ENCODE measurements at places on chromosomes 3 and 15.
A peak's percentile ranks its signal among the peaks of the same experiment; 100 is the strongest.

DNA sequence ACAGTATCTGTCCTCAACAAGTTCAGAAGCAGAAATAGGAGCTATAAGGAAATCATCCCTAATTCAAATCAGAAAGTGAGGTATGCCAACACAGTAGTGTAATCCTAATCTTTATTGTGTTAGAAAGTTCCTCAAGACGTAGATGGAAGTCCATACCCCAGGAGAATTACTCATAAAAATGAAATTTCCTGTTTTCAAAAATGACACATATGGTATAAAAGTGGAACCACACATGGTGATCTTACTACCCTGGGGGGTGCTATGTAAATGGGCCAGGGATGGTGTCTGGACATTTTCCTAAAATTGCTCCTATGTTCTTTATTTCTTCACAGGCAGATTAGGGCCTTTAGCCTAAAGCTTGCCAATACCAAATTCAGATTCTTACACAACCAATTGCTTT is 204.1 kb downstream of the ARRDC4 start:
- no peak for DNase-seq

GRCh38 chr3:168983046-168983445 is 680.5 kb downstream of the MECOM start:
- no peak for DNase-seq

GRCh38 chr3:13274125-13274524 is 146.0 kb downstream of the NUP210 start:
- DNase-seq: no peak

DNA sequence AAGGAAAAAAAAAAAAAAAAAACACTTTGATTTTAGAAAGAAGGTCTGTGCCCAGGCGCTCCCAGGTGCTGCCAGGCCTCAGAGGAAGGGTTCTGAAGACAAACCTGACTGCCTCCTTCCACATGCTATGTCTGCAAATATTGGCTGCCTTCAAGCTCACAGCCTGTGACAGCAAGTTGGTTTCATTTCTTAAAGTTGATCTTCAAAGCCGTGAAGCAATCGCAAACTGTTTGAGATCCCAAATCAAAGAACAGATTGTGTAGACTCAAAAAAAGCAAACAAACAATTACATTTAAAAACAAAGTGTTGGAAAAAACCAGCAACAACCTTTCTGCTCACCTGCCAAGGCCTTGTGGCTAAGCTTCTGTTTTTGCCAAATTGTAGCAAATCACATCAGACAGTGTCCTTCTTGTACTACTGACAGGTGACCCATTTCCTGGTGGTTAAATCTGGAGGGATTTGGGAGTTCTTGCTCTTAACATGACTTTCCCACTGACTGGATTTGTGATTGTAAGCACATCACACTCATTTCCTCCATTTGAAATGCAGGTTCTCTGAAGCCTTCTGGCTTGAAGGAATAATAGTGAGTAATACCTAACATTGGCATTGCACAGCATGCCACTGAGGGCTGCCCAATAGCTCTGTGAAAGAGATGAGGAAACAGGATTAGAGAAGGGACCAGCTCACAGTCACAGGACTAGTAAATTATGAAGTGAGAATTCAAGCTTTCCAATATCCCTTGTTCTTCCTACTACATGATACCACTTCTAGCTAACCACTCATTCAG is 502.4 kb downstream of the LPP start:
- DNase-seq: no peak

DNA sequence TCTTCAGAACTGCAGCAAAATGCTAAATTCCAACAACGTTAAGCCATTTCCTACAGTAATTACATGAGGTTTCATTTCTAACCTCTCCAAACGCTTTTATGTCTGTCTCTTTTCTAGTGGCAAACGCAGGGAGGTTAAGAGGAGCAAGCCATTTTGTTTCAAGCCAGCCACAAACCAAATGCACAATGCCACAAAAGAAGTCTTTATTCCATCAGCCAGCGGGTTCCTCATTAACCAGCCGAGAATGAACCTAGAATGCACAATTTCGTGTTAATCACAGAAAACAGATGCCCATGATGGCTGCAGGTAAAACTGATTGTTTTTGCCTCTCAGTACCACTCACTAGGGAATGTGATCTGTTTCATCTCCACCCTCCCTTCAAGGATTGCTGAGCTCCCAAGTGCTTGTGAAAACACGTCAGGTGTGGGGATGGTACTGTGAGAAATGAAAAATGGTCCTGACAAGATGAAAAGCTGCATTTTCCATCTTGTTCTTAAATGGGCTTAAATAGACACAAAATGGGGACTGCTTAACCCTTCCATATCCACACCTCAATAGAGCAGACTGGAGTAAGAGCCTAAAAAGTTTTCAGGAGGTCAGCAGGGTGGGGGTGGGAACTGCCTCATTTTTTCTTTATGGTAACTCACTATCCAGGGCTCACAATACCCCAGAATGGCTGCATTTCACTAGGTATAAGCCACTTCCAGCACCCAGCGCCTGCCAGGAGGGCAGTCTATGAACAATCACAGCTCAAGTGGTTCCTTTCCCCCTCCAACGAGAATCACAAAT is 277.1 kb downstream of the MAGI1 start:
- no peak for DNase-seq

- no peak for DNase-seq
These were observed 31.0 kb upstream of the FAM3D start for GRCh38 chr3:58697561-58697960.

DNA sequence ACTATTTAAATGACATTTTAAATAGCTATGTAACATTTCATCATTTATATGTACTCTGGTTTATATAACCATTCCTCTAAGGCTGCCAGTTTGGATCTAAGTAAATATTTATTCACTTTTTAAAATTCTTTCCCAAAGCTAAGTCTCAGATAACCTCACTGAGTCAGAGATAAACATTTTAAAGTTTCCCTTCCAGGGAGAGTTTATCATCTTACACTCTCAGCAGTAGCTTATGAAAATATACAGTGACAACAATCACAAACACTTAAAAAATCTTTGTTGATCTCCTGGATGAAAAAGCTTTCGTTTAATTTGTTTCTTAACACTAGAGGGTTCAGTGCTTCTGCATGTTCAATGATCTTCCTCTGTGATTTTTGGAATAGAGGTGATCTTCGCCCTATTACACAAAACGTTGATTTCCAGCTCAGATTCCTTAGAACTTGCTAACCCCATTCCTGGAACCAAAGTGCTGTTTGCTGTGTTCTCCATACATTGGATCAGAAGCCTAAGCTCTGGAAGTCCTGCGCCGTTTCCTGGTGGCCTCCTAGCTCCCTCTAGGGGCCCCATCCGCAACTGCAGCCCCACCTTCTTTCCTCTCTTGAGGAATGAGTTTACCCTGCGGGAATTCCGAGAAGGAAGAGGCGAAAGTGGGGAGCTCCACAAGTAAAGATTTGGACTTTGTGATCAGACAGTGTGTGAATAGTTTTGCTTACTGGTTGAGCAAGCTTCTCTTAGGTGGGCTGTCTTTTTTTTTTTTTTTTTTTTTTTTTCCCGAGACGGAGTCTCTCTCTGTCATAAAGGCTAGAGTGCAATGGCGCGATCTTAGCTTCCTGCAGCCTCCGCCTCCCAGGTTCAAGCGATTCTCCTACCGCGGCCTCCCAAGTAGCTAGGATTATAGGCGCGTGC is 29.3 kb upstream of the SACM1L start:
- no peak for DNase-seq

DNA sequence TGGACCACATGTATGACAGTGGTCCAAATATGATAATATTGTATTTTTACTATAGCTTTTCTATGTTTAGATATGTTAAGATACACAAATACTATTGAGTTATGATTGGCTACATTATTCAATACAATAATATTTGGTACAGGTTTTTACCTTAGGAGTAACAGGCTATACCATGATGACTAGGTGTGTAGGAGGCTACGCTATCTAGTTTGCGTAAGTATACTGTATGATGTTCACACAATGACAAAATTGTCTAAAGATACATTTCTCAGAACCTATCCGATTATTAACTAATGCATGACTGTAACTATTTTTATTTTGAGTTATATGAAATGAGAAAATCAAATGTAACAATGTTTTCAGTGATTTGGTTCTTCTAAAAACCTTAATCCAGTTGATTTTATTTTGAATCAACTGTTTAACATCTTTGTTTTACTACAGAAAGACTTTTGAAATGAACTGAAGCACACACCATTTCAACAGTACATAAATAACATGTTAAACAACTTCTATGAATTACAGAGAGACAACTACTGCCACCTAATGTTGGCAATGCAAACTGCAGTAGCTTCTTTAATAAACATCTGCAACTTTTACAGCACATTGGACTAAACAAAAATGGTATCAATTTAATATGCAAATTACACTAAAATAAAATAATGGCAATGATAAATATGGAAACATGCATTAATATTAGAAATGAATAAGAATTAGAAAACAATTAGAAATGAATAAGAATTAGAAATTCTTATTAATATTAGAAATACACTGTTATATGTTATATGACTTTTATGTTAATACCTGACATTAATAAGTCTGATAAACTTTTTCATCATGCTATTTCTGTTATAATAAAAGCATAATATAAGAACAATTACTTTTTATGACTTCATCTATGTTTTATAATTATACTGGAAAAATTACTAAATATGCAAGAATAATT is 255.7 kb downstream of the MBNL1 start:
- DNase-seq: no peak

GRCh38 chr3:193592841-193593667 is at the start of gene OPA1:
Gene OPA1 (plus strand): TSS chr3:193593208. CDS start chr3:193593378, 170 bp downstream.
- DNase-seq: peak; percentile 85

DNA sequence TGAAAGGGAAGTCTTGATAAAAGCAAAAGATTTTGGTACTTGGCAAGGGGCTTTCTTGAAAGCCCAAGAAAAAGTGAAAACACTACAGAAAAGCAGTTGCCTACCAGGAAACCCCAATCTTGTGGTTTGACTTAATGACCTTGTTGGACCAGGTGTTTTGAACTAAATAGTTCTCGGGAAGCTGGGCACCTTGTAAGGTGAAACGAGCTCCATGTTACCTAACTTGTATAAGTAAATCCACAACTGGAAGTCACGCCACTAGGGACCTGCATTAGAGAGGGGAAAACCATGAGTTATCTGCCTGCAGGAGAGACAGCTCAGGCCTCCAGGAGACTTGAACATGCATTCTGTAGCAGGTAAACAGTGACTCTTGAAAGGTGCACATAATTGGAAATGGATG is 88.2 kb downstream of the GMPS start:
- DNase-seq: no peak

DNA sequence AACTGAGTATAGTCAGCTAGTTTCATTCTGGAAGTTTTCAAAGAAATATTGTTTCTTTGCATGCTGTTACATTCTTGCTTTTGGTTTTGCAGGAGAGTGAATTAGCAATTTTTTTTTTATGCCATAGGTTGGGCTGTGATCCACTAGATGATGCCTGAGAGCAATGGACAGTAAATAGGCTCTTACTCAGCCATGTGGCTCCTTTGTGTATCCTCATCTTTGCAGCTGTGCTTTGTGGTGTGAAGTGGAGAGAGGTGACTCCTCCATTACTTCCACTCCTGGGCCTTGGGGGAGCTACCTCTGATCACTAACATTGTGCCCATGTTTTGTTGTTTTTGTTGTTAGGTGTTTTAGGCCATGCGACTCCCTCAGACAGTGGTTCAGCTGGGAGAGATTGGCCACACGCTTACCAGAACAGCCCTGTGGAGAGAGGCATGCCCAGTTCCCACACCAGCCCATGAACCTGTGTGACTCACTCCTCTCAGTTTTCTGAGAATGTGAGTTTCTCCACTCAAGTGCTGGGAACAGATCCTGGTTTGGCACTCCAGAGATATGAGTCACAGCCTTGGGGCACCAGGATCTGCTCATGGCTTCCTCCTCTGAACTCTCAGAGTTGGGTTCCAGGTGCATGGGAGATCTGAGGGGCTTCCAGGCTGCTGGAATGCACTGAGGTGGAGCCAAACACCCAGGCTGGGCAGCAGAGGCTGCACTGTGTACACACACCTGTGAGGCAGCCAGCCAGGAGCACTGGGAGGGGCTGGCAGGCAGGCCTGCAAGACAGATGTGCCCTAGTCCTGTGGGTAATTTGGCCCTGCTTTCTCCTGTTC is 785.3 kb downstream of the ROBO2 start:
- DNase-seq: no peak

GRCh38 chr15:41018534-41018933 is 65.3 kb downstream of the CHAC1 start:
- no peak for DNase-seq

- DNase-seq: no peak
These were observed 14.1 kb upstream of the GADL1 start for GRCh38 chr3:30908456-30909037.

DNA sequence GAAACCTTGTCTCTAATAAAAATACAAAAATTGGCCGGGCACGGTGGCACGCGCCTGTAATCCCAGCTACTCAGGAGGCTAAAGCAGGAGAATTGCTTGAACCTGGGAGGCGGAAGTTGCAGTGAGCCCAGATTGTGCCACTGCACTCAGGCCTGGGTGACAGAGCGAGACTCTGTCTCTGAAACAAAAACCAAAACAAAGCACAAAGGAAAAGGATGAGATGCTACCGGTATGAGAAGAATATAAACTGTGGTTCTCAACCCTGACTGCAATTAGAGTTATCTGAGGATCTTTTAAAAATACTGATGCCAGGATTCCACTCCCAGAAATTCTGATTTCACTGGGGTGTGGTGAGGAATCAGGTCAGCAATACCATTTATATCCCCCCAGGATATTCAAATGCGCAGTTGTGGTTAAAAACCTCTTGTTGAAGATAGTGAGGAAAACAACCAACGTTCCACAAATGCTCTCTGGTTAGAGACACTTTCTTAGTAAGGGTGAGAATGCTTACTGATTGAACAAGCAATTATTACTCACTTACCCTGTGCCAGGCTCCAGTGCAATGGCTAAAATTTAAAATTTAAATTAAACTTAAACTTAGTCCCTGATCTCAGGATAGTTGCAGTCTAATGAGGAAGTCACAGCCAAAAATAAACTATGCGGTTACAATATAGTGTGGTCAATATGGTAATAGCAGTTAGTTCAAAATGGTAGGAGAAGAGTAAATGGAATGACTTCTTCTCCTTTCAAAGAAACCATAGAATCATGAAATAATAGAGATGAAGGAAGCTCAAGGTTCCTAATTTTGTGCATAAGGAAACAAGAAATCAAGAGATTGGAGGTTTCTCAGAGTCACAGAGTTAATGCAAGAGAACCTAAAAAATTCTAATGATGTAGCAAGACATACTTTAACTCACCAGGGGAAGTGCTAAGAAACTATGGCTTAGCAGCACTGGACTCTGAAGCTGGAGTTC is 109.5 kb downstream of the SSR3 start:
- DNase-seq: no peak

GRCh38 chr3:156307704-156308103 is 187.3 kb downstream of the KCNAB1 start:
- no peak for DNase-seq

GRCh38 chr15:66323312-66323928 is 30.1 kb downstream of the DIS3L start:
- no peak for DNase-seq

- DNase-seq: no peak
These were observed 53.9 kb downstream of the TOP2B start for GRCh38 chr3:25610779-25611178.

DNA sequence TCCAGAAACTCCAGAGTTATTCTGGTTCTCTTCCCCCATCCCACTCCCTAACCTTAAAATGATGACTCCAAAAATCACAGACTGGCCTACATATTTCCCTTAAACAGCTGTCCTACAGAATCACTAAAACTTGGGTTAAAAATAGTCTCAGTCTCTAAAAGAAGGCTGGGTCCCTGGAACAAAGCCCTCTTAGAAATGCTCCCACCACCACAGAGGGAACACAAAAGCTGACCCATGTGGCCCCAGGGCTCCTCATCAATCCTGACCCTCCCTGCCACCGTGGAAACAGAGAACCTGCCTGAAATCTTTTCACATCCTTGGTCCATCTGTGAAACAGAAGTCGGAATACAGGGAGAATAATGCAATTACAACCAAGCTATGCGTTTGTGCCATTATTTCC is 55.7 kb upstream of the DCLK3 start:
- no peak for DNase-seq

Measured in stimulated activated naive CD4-positive, alpha-beta T cell treated with Interleukin-2 at 50 U/mL for 16 hours (primary cell).